ENCODE measurements at places on chromosomes 3 and 15.

DNA sequence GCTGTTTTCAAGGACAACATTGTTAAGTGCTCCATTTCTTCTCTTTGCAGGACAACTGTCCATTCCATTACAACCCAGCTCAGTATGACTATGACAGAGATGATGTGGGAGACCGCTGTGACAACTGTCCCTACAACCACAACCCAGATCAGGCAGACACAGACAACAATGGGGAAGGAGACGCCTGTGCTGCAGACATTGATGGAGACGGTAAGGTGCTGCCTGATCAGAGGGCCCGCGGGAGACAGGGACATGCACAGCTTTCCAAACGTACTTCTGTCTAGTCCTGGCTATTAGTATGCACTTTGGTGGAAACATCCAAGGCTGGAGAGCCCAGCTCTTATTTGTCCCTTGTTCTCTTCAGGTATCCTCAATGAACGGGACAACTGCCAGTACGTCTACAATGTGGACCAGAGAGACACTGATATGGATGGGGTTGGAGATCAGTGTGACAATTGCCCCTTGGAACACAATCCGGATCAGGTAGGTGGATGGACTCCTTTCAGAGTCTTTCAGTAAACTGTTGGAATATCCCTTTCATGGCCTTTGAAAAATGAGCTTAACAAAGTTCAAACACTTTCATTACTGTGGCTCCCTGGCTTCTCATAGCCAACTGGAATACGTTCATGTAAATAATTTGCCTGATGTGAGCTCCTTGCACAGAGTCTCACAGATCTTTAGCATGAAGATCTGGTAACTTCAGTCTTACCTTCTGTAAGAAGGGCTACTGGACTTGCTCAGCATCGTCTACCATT lies 10.4 kb downstream of the THBS1 start:
- no peak for ATAC-seq

- no peak for ATAC-seq
These were observed 87.3 kb downstream of the MBNL1 start for GRCh38 chr3:152355744-152356665.

DNA sequence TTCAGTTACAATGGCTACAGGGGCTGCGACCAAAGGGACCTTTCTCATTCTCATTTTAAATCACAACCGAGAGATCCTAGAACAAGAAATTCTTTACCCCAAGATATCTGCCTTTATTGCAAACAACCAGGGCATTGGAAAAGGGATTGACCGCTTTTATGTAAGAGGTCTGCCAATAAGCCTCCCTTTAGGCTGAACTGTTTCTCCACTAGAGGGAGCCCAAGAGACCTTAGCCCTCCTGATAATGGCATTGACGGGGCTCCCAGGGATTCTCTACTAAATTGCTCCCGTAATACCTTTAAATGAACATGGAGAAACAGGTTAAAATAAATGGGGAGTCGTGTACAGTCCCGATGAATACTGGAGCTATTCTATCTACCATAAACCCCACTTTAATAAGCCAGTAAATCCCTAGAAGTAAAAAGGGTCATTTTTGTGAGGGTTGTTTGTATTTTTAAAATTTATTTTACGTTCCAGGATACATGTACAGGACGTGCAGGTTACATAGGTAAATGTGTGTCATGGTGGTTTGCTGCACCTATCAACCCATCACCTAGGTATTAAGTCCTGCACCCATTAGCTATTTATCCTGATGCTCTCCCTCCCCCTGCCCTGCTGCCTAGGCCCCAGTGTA lies 7.5 kb upstream of the IGSF10 start:
- ATAC-seq = no peak

DNA sequence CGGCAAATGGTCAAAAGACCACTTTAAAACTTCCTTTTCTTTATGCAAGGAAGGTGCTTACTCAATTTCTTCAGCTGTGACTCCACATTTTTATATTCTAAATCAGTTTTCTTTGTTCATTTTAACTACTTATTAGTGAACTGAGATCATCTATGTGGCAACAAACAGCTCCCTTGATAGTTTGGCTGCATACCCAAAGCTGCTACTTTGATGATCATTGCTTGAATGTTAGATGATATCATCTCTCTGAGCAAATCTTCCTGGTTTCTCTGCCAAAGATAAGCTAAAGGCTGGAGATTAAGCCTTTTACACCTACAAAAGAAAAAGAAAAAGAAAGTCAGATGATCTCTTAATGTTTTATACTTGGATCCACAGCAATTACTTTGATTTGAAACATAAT lies 95.5 kb downstream of the DPH6 start:
- no peak for ATAC-seq

GRCh38 chr15:76753771-76754170 lies 151.4 kb downstream of the SCAPER start:
- ATAC-seq = no peak

- ATAC-seq = no peak
These were observed 75.8 kb downstream of the LRIG1 start for GRCh38 chr3:66425032-66425431.

DNA sequence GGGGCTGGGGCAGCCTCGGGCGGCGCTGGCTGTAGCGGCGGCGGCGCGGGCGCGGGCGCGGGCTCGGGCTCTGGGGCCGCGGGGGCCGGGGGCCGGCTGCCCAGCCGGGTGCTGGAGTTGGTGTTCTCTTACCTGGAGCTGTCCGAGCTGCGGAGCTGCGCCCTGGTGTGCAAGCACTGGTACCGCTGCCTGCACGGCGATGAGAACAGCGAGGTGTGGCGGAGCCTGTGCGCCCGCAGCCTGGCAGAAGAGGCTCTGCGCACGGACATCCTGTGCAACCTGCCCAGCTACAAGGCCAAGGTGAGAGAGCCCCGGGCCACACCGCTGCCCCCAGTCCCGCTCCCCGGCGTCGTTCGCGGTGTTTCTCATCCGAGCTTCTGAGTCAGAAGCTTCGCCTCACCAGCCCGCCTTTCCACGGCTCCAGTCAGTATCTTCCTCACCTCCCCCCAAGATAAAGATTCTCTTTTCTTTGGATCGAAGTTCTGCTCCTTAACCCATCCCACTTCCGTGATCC lies 600 bp downstream of the FBXO45 start:
- ATAC-seq = peak; percentile 72

DNA sequence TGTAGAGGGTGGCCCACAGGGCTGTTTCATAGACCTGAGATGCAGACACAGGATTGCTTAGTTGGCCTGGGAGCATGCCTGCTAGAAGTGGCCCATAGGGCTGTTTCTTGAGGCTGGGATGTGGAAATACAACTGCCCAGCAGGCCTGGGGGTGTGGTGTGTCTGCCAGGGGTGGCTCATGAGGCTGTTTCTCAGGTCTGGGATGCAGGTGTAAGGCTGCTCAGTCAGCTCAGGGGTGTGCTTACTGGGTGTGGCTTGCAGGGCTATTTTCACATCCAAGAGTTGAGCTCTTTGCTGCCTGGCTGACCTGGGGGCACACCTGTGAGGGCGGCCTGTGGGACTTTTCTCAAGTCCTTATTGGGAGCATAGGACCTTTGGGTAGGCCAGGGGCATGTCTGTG lies 131.3 kb downstream of the DOCK3 start:
- no peak for ATAC-seq

- ATAC-seq = no peak
These were observed 42.6 kb upstream of the TRIM42 start for GRCh38 chr3:140635276-140635675.

DNA sequence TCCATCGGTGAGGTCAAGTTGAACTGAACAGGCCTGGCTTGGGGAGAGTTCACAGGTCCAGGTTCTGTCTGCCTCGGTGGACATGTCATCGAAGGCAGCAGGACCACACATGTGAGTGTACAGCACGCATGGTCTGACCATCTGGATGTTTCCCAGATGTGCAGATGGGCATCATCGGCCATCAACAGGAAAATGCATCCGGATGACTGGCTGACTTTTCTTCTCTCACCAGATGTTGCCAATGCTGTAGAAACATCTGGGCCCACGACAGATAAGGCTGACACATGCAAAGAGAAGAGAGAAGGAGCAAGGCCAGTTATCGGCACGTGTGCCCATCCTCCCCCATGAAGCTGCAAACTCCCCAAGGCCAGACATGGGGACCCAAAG lies 45.1 kb downstream of the NOX5 start:
- ATAC-seq = no peak

DNA sequence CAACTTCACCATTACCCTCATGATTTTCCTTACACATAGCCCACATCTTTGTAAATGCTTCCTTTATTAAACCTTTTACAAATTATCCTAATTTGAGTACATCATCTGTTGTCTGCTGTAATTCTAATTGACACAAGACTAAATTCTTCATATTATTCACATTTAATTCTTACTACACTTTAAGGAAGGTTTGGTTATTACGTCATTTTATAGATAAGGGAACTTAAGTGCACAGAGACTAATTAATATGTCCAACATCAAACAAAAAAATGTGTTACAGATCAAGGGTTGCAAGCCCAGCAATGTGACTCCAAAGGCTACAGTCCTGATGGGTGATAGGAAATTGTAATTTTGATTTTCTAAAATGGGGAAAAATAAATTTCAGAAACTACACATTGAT lies 289.1 kb upstream of the ZNF385D start:
- ATAC-seq = no peak

DNA sequence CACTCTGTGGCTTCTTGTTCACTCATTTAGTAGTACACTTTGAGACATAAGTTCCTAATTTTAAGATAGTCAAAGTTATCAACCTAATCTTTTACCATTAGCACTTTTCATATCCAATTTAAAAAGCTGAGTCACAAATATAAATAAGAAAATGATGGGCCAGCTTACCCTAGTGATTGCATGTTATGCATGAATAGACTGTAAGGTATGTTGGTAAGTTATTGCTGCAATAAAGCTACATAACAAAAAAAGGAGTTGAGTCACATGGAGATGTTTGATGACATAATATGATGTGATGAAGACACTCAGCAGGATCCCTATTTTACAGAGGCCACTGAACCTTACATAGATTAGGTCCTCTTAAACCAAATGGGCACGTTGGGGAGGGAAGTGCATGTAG lies 161.3 kb downstream of the OCA2 start:
- no peak for ATAC-seq

DNA sequence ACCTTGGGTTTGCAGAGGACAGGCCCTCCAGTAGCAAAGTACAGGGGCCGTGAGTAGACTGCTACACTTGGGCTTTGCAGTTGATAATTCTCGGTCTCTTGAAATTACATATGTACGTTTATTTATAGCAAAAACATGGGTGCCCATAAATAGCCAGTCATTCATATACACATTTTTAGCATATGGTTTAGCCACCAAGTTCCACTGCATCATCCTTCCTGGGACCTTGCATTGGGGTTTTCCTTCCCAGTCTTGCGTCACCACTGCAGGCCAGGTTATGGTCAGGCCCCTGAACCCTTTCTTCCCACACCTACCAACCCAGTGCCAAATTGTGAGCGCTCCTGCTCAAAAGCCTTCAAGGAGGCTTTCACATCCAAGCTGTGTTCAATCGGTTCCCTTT lies 12.7 kb downstream of the KLHL25 start:
- ATAC-seq = no peak

DNA sequence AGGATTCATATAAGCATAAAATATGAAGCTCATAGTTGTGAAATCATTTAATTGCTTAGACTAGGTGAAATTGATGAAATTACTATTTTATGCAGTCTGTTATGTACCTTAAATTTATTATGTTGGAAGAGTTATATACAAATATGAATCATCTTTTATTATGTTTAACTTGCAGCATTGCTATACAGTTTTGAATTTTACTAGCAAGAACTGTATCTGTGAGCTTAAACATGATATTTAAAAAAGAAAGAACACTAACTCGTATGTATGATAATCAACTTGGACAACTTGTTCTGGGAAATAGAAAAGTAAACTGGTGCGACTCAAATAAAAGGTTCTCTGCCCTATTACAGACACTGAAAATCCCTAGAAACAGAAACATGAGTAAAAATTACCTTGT lies 1.8 kb downstream of the STX19 start:
- no peak for ATAC-seq

DNA sequence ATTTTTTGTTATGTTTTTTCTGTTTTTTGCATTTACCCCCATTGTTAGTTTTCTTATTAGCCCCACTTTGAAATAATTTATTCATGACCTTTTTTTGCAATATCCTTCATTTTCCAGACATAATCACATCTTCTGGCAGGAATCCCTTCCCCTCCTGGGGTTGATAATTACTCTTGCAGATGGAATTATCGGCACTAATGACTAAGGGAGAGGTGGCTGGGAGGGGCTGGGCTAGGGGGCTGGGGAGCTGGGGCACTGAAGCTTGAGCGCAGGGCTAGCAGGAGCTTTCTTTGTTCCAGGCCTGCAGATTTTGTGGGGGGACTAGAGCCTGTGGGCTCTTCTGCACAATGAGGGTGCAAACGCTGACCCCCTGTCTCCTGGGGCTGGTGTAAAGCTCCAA lies 77.8 kb downstream of the RAB11A start:
- no peak for ATAC-seq

DNA sequence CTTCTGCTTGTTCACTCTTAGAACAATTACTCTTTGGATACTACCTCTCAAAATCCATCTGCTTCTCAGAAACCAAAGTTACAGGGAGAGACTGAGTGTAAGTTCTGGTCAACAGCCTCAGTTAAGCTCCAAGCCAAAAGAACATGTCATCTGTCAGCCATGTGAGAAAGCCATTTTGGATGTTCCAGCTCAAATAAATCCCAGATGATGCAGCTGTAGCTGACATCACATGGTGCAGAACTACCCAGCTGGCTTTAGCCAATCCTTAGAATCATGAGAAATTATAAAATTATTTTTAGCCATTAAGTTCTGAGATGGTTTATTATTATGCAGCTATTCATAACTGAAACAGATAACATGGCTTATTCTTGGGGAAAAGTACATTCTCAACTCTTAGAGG lies 696.0 kb downstream of the ZNF385D start:
- ATAC-seq = no peak

DNA sequence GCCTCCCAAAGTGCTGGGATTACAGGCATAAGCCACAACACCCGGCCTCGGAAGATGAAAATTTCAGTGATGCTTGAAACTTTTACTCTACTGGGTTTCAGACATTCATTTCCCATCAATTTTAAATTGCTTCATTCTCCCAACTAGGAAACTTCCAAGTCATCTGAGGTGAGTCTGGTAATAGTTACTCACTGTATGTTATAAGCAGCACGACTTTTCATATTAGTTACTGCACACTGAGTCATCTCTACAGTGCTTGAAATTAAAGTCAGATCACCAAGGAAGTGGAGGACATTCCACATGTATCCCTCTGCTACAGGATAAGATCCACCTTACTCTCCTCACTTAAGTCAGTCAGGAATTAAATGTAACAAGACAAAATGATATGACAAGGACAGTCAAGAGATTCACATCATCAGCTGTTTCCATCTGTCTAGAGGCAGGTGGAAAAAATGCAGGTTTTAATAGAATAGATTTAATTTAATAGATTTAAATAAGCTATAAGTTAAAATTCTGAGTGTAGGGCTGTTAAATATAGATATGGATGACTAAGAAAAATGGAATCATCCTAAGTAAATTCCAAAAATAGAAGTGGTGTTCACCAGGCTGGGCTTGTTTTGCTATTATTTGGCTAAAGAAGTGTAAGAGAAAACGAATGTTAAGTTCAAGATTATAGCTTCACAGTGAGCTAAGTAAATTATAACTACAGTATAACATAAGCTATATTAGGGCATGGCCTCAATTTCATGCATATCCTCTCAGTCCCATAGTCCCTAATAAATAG lies 104.4 kb downstream of the TMCO5A start:
- ATAC-seq = no peak
